Kidney epithelial cell (primary cell): ENCODE measurements at places on chromosomes 5 and 9. TPM values are rescaled to one million over a fixed set of nuclear protein-coding genes. Genes with fewer than 3 reads are reported as not detected.

- no peak for DNase-seq
Measured at GRCh38 chr5:13987843-13988464, 43.5 kb upstream of the DNAH5 start.

DNA sequence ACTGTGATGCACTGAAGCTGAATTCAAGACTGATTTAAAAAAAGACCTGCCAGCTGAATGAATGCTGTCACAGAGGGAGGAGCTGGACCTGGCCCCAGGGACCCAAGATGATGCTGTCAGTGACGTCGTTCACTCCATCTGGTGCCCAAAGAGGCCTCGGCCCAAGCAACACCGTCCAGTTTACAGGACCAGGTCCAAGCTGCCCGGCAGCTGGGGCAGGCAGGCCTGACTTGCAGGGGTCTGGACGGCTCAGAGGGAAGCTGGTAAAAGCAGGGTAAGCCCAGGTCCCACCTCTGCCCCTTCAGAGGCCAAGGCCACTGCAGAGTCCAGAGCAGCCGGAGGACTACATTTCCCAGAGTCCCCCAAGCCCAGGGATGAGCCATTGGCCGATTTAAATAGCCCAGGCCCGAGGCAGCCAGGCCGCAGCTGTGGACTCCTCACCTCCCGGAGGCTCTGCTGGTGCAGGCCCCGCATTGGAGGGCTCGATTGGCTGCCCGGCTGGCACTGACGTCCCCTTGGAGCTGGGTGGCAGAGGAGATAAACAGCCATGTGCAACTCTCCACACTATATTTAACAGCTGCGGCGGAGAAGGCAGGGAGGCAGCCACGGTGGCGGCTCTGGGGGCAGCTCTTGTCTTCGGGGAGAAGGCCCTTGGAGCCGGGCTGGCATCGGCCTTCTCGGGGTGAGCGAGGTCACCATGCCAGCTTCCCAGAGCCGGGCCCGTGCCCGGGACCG is at the start of gene PLPP7:
PLPP7 (plus strand) TSS at position 423 of the 735 bp plus-strand sequence; CDS start at position 698, 275 bp downstream.
- peak; percentile 10 for DNase-seq

DNA sequence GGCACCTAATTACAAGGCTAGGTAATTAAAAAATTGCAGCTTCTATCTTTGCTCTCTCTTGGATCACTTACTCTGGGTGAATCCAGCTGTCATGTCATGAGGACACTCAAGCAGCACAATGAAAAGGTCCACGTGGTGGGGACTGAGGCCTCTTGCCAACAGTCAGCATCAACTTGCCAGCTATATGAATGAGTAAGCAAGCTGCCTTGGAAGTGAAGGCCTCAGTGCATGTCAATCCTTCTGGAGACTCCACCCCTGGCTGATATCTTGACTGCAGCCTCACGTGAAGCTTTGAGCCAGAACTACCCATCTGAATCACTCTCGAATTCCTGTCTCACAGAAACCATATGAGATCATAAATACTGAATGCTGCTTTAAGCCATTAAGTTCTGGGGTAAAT is 140.5 kb downstream of the SNX18 start:
- DNase-seq: no peak

DNA sequence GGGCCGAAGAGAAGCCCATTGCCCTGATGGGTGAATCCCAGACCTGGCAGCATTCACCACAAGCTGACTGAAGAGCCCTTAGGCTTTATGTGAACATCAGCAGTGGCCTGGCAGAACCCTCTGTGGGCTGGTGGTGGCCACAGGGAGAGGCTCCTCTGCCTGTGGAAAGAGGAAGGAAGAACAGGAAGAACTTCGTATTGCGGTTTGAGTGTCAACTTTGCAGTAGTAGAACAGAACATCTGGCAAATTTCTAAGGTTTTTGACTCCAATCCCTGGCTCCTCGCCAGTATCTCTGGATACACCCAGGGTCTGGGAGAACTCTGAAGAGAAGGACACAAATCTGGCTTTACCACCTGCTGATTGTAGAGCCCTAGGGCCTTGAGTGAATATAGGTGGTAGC is 356.4 kb upstream of the GRAMD2B start:
- no peak for DNase-seq

DNA sequence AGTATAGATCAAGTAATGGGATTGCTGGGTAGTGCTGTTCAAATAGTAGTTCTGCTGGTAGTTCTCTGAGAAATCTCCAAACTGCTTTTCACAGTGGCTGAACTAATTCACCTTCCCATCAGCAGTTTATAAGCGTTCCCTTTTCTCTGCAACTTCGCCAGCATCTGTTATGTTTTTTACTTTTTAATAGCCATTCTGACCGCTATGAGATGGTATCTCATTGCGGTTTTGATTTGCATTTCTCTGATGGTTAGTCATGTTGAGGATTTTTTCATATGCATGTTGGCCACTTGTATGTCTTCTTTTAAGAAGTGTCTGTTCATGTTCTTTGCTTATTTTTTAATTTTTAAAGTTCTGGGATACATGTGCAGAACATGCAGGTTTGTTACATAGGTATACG is 279.2 kb upstream of the NREP start:
- no peak for DNase-seq

GRCh38 chr9:16801871-16802466 is 68.5 kb downstream of the BNC2 start:
- no peak for DNase-seq

DNA sequence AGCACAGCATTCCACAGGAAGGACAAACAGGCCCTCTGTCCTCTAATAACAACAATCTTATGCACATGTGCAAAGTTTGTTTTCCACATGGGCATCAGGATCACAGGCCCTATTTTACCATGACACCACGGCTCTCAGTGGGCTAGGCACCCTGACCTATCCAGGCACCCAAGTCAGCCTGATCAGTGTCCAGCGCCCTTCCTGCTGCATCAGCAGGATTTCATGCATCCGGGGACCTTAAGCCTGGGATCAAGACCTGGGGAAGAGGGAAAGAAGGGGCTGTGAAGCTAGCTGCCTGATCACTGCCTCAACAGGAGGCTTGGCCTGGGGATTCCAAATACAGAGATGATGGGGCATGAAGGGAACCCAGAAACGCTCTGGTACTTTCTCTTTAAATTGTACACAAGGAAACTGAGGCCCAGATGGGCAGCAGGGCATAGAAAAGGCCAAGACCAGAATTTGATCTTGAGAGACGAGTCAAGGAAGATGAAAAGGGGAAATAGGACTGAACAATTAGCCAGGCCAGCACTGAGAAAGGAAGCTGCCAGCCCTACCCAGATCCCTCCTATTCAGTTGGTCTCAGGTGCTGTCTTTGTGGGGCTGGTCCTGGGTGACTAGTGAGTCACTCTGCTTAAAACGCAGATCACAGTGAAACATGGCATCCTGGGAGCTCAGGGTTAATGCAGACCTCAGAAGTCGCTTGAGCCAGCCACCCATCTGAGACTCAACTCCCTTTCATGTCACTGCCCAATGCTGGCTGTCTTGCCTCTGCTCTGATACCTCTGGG is 57.9 kb downstream of the SHB start:
- DNase-seq: no peak

- no peak for DNase-seq
Measured at GRCh38 chr9:15249042-15249818, 57.8 kb downstream of the TTC39B start.

GRCh38 chr5:72284559-72285423 is 35.2 kb downstream of the MRPS27 start:
- DNase-seq: no peak

Gene CD14
- 0.29 and 1.9 TPM in 2 replicates for total RNA-seq

Gene SOX30
- total RNA-seq: 0.08 TPM in 1 of 2 replicates, not detected in the other

Gene PCDHGA5
- 0.58 and 1.5 TPM in 2 replicates for total RNA-seq

Gene FSTL4
- not detected in 2 replicates for total RNA-seq

Gene SLC24A2
- under 0.01 TPM in 1 of 2 replicates, not detected in the other for total RNA-seq

Gene CCL21
- total RNA-seq: not detected in 2 replicates
